ENCODE measurements at places on chromosomes 3 and 15.

DNA sequence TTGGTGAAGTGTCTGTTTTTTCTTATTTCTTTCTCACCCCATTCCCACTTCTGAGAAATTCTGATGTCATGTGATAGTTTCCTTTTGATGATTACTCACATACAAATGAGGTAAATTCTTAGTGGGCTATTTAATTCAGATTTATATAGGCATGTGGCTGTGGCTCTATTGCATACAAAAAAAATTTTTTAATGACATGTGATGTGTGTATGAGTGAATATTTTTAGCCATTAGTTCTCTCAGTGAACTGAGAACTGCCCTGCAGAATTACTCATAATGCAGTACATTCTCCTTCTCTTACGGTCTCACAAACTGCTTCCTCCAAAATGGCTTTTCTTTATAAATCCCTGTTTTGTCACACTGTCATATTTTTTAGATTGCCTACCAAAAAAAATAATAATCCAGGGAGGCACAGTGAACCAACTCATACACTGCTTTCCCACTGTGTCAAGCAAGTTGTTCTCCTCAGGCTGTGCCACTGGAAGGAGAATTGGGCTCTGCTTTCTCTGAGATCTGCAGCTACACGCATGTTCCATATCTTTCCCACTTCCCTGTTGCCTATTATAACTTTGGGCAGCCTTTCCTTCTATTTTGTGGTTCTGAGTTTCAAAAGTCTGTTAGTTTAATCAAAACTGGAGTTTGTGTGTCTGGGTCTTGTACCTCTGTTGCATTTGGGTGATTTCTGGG is 415.7 kb upstream of the THBS1 start:
- no peak for DNase-seq

DNA sequence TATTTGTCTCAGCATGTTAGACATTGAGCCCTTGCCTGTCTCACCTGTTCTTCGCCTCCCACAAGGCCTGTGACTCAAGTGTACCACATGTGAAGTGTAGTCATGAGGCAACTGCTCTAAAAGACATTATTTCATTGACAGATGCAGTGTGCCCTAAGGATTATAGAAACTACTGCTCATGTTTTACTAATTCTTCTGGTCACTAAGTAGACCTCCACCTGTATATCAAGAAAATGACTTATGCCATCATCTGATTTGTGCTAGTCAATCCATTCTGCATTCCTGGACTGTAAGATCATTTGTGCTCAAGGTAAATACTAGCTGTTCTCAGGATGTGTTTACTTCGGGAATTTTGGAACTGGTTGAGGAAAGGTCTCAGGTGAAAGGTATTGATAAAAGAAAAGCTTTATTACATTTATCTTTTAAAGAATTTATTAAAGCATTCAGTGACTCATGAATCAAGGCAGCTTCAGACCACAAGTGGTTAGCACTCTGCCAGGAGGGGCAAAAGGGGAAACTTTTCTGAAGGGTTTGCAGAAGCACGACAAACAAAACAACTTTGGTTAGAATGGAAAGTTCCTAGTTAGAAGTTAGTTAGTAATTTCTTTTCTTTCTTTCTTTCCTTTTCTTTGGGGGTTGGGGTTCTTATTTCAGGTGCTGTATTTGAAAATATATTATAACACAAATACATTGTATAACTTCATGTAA is 465.3 kb upstream of the CBLB start:
- no peak for DNase-seq

DNA sequence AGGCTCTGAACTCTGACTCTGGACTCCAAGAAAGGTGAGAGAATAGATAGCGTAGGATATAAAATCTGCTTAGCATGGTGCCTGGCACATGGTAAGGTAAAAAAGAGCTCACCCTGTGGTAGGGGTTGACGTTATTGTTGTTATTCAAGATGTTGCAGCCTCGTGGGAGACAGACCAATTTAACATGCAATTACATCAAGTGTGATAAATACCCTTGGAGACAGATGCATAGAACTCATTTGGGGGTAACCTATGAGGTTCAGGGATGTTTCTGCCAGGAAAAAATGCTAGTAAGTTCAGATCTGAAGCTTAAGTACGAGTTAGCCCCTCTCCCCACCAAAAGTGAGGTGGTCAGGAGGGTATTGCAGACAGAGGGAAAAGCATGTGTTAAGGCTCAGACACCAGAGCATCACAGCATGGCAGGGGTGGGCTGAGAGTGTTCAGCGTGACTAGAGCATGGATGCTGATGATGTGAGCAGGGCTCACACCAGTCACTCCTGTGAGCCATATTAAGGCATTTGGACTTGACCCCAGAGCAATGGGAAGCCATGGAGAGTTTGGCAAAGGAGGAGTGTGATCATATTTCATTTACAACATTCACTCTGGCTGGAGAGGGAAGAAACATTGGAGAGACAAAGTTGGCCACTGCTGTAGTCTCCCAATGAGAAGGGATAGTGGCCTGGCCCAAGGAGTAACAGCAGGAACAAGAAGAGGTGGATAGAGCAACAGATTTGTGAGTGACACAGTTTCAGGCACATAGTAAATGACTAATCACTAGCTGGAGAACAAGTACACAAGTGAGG is 181.0 kb downstream of the UACA start:
- DNase-seq, result no peak

DNA sequence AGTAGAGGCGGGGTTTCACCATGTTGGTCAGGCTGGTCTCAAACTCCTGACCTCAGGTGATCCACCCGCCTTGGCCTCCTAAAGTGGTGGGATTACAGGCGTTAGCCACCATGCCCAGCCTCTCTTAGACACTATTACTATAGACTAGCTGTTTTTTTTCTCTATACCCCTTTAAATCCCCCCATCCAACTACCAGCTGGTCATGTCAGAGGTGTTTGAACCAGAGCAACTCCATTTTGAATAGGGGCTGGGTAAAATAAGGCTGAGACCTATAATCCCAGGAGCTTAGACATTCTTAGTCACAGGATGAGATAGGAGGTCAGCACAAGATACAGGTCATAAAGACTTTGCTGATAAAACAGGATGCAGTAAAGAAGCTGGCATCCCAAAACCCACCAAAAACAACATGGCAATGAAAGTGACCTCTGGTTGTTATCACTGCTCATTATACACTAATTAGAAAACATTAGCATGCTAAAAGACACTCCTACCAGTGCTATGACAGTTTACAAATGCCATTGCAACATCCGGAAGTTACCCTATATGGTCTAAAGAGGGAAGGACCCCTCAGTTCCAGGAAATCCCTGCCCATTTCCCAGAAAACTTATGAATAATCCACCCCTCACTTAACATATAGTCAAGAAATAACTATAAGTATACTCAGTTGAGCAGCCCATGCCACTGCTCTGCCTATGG is 57.8 kb upstream of the GPD1L start:
- no peak for DNase-seq

- no peak for DNase-seq
Measured at GRCh38 chr3:194395212-194395611, 3.9 kb downstream of the GP5 start.

- no peak for DNase-seq
Measured at GRCh38 chr3:41833628-41834027, 128.3 kb downstream of the ULK4 start.

GRCh38 chr3:14000556-14000955 is 120.7 kb upstream of the WNT7A start:
- DNase-seq, result no peak

DNA sequence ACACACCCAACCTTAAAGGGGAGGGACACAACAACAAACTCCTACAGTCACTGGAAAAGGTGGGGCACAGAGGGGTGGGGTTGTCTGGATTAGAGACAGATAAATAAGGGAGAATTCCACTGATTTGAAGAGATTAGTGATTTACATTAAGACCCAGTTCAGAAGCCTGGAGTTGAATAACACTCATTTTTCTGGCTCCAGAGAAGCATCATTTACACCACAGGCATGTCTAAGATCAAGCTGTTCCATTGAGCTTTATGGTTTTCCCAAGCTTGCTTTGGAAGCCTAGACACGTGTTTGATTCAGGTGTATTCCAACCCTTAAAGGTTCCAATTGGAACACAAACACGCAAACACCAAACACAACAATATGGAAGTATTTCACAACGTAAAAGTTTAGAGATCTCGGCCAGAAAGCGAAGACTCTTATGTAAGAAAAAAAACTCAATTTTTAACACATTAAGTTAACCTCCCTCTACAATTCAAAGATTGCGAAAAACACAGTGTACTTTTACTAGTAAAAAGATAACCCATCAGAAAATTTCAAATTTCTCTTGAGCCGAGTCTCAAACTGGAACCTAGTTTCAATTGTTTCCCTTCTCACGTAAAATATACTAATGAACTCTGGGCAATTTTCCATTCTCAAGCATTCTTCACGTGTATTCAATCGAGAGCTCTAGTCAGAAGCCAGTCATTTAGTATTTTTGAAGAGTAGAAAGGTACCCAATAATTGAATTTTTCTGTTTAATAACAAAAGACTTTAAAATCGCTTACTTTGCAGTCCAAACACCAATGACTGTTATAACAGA is 2.1 kb downstream of the TRA2B start:
- DNase-seq, result no peak

DNA sequence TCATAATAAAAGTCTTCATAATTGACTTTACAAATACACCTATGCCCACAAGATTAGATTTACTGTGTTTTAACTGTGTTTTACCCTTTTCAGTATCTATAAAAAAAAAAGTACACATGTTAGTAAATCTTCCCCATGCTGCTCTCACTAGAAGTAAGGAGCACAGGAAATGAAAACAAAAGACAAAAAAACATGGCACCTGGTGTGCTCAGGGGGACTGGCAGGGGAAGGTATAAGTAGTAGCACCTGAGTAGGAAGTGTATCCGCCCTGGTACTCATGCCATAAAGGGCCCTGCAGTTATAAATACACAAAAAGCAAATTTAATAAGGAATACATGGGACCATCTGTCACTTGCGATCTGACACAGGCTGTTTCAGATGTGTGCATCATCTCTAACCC is 8.9 kb upstream of the ALDH1A2 start:
- DNase-seq, result no peak

DNA sequence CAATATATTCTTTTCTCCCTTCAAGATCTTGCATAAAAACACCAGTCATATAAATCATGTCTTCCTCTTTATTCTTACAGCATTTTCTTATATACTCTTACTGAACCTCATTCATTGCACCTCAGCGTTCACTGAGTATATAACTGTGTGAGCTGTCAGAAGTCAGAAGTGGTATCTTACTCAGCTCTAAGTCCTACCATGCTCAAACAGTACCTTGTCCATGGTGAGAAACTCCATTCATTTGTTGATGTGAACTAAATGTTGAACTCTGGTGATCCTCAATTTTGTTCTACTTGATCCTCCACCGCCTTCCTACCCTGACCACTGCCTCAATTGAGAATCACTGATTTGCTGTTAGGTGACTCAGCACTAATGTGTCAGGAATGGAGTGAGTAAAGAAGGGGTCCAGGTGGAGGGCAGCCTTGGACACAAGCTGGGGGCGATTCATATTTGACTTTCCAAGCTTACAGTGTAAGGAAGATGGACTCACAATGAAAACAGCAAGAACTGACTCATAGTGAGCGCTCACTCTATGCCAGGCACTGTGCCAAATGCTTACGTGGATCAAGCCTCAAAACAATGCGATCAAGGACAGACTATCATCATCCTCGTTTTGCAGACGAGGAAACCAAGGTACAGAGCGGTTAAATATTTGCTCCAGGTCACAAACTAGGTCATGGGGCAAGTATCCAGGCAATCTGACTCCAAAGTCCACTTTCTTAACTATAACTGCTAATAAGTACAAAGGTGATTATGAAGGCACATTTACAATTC is 13.5 kb upstream of the ZFYVE19 start:
- no peak for DNase-seq

- no peak for DNase-seq
Measured at GRCh38 chr3:124113485-124113884, 121.6 kb upstream of the ROPN1 start.

DNA sequence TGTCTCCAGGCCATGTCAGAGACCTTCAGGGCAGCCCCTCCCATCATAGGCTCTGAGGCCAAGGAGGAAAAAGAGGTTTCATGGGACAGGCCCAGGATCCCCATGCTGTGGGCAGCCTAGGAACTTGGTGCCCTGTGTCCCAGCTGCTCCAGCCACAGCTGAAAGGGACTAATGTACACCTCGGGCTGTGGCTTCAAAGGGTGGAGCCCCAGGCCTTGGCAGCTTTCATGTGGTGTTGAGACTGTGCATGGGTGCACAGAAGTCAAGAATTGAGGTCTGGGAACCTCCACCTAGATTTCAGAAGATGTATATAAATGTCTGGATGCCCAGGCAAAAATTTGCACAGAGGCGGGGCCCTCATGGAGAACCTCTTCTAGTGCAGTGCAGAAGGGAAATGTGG is 6.6 kb upstream of the SSR3 start:
- no peak for DNase-seq

GRCh38 chr3:11929531-11929930 is 74.7 kb upstream of the SYN2 start:
- no peak for DNase-seq

DNA sequence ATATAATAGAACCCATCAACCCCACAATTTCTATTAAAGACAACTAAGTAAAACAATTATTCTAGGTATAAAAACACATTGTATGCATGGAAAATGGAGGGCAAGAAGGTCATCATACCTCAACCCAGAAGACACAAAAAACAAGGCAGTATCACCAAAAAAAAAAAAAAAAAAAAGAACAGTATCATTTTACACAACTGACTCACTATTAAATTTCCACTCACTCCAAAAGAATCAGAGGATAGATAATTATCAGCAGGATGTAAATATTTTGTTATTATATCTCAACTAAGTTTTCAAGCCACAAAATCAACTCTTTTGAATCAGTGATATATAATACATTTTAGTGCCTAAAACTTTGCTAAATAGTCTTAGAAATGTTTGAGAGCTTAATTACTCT is 55.0 kb downstream of the CLASP2 start:
- DNase-seq, result no peak

GRCh38 chr3:81723732-81724313 is 37.6 kb downstream of the GBE1 start:
- no peak for DNase-seq

DNA sequence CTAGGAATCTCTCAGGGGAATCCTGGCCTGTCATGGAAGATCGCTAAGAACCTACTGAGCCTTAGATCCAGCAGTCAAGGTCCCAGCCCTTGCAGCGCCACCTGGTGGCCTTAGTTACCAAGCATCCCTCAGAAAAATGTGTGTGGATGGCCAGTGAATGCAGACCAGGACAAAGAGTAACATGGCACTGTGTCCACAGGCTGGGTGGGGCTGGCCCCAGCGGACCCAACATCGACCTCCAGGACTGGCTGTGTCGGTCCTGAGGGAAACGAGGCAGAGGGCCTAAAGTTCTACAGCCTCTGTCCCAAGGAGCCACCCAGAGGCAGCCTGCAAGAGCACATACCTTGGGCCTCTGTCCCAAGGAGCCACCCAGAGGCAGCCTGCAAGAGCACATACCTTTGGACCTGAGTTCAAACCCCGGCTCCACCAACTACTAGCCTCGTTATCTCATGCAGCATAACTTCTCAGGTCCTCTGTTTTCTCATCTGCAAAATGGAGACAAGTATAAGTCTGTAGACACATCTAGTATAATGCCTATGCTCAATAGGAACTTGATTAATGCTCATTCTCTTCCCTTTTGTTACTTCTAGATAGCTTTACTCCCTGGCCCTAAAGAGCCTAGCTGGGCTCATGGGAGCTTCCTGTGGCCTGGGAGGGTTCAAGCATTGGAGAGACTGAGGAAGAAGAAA is 57.5 kb upstream of the HERC1 start:
- peak; percentile 15 for DNase-seq

- DNase-seq, result no peak
Measured at GRCh38 chr3:169241991-169242707, 421.4 kb downstream of the MECOM start.

GRCh38 chr3:10213156-10213792 is 35.0 kb upstream of the TATDN2 start:
- DNase-seq, result no peak
